ENCODE measurements at places on chromosomes 3 and 15.

DNA sequence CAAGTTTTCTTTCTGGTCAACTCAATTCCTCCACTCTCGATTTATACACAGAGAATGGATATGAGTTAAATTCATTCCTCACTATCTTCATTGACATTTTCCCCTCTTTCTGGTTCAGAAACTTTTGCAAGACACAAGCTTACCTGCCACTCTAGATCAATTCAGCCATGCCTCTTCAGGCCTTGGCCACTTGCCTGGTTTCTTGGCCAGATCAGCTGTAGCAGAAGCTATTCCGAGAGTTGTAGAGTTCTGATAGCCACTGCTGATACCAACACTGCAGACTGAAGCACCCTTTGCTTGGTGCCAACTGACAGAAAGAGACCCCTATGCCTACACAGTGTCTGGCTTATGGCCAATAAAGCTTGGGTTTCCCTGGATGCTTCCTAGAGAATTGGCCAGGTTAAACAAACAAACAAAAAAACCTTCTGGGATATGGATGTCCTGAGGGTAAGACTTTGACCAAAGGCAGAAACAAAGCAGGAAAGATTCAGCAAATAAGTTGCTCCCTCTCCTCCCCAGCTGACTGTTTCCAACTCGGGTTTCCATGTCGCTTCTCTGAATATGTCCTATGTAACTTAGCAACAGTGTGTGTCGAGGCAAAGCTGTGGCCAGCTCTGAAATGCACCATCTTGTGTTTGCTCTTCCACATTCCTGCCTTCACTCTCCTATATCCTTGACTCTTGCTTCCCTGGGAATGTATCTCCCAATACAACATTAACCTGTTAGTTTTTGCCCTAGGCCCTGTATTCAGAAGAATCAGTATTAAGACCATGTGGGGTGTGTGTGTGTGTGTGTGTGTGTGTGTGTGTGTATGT, 521.6 kb downstream of the EPHA3 start:
- DNase-seq, result no peak

DNA sequence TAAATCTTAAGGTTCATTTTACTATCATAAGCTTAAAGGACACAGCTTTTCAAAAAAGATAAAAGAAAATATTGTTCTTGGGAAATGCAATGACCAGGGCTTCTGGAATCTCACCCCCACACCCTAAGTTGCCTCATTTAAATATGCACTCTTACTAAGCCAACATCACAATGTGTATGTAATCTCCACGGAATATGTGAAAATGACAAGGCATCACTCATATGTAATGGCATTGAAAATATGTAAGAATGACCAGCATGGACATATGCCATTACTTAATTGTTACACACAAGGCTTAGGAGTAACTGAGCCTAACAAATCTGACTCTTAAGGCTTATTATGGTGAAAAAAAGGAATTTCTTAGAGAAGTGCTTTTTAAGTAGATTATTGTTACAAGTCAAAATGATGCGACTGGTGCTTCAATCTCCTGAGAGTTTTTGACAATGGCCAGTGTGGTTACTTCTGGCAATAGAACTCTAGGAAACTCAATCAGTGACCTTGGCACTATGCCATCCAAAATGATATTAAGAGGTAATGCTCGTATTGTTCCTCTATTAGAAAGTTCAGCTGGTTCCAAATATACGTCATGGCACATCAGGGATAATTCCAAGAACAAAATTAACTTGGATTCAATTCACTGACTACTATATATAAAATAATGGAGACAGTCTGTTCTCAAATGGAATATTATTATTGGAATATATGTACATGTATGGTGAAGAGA, 290.0 kb upstream of the PLSCR5 start:
- DNase-seq, result no peak

DNA sequence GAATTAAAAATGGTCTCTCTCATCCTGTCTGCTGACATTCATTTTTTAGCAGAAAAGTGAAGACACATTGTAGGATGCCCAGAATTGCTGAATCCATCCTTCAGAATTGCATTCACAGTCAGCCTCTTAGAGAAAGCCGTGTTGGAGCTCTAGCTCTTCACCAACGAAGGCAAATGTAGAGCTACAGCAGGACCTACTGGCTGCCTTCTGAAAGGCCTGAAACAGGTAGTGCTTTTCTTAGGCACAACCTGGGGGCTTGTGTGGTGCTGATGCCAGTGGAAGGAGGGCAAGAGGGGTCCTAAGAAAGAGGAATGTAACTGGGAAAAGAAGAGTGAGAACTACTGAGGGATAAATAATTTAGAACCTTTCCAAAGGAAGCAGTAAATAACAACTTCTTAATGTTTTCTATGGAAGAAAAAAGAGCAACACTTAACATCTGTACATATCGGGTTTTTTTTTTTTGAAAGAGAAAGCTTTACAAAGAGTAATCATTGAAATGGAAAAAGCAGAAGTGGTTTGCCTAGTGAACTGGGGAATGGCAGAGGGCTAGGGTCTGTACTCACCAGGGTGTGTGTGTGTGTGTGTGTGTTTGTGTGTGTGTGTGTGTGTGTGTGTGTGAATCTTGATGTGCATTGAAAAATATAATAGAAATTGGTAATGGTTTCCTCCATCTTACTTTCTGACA, 297.8 kb downstream of the SATB1 start:
- no peak for DNase-seq

GRCh38 chr3:145251311-145251710, 909.7 kb downstream of the PLOD2 start:
- DNase-seq, result no peak

DNA sequence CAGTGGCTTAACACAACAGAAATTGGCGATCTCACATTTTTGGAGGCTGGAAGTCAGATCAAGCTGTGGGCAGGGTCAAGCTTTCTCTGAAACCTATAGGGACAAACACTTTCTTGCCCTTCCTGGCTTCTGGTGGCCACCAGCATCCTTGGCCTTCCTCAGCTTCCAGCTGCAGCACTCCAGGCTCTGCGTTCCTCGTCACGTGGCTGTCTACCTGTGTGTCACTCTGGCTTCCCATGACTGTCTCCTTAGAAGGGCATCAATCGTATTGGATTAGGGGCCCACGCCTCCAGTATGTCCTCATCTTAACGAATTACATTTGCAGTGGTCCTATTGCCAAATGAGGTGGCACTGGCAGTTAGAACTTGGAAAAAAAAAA, 25.8 kb downstream of the DNASE1L3 start:
- DNase-seq, result no peak

DNA sequence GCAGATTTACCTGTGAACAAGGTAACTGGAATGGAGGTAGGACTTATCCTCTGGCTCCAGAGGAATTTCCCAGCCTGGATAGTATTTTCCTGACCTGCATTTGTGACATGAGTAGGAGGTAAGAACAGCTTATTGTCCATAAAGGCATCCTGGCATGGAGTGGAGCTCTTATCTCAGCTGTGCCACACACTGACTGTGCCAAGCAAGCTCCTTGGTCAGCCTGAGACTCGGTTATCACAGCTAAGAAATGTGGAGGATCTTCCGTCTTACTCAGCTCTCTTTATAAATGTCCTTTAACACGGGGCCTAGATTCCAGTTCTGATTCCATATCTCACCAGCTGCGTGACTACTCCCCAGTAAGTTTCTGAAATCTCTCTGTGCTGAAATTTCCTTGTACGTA, 38.9 kb downstream of the SLCO3A1 start:
- DNase-seq, result no peak

- DNase-seq, result no peak
Observed at GRCh38 chr3:141870091-141870687, 6.3 kb upstream of the ATP1B3 start.

- no peak for DNase-seq
Observed at GRCh38 chr3:193732391-193732790, 139.4 kb downstream of the OPA1 start.

GRCh38 chr3:47782446-47783308, 984 bp upstream of the SMARCC1 start:
- DNase-seq, result no peak

- DNase-seq, result no peak
Observed at GRCh38 chr15:69852916-69853315, 244.8 kb downstream of the TLE3 start.

GRCh38 chr15:39788108-39788507, 5.5 kb upstream of the FSIP1 start:
- DNase-seq, result no peak

- peak; percentile 18 for DNase-seq
Observed at GRCh38 chr3:67654844-67655177, 399 bp upstream of the SUCLG2 start.

GRCh38 chr3:35500641-35501350, 138.5 kb upstream of the ARPP21 start:
- no peak for DNase-seq

GRCh38 chr3:194167480-194168282, 31.7 kb downstream of the HES1 start:
- no peak for DNase-seq

- DNase-seq, result no peak
Observed at GRCh38 chr15:76084256-76084655, 24.5 kb downstream of the TMEM266 start.

DNA sequence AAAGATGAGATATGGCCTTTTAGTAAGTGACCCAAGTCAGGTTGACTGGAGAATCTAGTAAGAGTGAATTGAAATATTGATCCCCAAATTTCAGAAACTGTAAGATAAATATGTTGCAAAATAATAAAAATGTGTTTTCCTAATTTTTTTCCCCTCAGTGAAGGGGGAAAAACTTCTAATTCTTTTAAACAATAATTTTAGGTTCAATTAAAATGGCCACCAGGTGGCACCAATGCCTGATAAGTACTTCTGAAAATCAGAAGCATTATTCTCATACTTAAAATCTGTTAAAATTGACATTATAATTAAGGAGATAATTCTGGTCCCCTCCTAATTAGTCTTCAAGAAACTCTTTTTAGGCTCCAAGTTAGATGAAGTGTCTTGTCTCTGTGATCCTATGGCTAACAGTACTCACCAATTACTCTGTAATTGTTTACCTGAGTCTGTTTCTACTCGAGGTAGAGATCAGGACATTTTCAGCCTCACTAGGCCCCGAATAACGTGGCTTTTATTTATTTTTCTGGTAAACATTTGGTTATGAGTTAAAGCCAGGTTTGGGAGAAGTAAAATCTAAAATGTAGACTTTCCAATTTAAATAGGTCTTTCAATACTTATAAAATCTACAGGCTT, 52.6 kb downstream of the NMD3 start:
- DNase-seq, result peak; percentile 31

GRCh38 chr3:40642812-40643211, 118.1 kb downstream of the ZNF621 start:
- DNase-seq, result no peak

- DNase-seq, result no peak
Observed at GRCh38 chr3:72997421-72997961, 880 bp downstream of the PPP4R2 start.

GRCh38 chr3:123113889-123114450, 47.1 kb downstream of the PDIA5 start:
- DNase-seq, result no peak

DNA sequence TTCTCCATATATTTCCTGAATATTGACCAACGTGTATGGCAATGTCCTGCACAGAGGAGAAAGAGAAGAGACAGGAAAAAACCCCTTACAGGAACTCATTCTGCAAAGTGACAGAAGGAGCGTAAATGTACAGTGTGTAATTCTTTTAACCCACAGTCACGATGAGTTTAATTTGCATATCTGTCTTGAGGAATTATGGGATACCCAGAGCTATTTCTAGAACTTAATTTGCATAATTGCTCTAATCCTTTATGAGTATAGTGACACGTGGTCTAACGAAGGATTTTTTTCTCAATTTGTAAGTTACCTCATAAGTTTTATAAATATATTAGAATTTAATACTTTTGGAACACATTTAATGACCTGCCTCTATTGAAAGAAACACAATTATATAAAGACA, 9.8 kb downstream of the GPR27 start:
- no peak for DNase-seq

DNA sequence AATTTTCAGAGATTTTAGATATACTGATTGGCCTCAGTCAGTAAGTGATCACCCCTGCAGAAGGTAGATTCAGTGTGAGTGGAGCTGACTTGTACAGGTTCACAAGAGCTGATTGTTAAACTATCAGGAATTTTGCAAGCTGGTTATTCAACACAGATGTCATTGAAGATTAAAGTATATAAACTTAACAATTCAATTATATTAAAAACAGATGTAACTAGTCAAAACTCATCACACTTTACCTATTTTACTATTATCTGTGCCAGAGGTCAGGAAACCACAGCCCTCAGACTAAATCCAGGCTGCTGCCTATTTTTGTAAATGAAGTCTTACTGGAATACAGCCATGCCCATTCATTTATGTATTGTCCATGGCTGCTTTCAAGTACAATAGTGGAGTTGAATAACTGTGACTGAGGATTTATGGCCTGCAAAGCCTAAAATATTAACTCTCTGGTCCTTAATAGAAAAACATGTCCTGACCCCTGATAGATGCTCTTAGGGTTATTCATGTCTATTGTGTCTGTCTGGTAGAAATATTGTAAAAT, 429.3 kb upstream of the PDZRN3 start:
- DNase-seq, result no peak

GRCh38 chr15:100737214-100737613, 134.8 kb downstream of the ASB7 start:
- DNase-seq, result no peak

DNA sequence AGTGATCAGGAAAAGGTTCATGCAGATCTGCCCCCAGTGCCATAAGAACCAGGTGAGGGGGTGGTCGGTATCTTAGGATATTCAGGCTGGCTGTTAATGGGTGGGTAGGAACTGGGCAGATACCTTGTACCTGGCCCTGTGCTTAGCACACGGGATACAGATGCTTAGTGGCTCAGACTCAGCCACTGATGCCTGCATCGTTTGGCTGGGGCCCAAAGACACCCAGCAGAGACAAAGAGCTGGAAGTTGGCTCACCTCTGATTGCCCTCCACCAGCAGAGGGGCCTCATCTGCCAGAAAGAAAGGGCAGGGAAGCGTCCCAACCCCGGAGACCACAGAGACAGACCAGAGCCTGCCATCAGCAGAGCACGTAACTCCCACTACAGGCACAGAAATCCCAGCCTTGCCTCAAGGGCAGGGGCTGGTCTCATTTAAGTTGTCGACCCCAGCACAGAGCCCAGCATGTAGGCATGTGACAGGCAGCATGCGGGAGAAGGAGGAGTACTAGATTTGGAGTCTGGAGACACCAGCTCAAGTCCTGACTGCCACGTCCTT, 64.1 kb upstream of the SLC6A1 start:
- DNase-seq, result no peak

DNA sequence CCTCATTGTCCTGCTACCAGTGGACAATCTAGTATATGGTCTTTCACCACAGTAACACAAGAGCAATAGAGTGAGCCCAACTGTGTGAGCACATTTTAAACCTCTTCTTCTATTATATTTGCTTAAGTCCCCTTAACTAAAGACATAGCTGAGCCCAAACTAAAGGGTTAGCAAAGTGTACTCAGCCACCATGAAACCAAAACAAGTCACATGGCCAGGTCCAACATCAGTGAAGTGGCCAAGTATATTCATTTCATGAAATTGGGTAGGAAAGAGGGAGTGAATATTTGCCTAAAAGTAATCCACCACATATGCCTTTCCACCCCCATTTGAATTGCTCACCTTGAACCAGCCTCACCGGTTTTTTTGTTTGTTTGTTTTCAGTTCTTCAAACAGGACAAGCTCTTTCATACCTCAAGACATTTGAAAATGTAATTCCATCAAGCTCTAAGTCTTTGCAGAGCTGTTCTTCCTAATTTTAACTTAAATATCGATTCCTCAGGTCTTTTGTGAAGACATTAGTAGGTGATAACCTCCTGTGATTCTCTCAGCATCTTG, 327.0 kb upstream of the SEMA6D start:
- no peak for DNase-seq
